ENCODE measurements at places on chromosomes 7 and 10. TPM values are rescaled to one million over a fixed set of nuclear protein-coding genes. Genes with fewer than 3 reads are reported as not detected.

Gene CCDC172
- not detected for total RNA-seq

Gene TCERG1L
- under 0.01 TPM for total RNA-seq

Gene ELN
- 27.5 TPM for total RNA-seq

Gene ADCY1
- total RNA-seq = under 0.01 TPM

Gene MCMBP
- total RNA-seq = 28.5 TPM

Gene SLC26A4
- total RNA-seq = 0.27 TPM

Gene TACC2
- under 0.01 TPM for total RNA-seq

Gene DKK1
- total RNA-seq = 0.27 TPM

Gene SPDYE6
- total RNA-seq = not detected

Gene GIMAP8
- total RNA-seq = 4.8 TPM

Gene ZNF467
- total RNA-seq = 3.5 TPM

Gene CCDC186
- 5.9 TPM for total RNA-seq

Gene CH25H
- total RNA-seq = not detected

Data from hematopoietic multipotent progenitor cell (in vitro differentiated cells).